ENCODE measurements at places on chromosomes 5 and 9.

- DNase-seq = no peak
Observed at GRCh38 chr5:123545506-123545905, 33.5 kb downstream of the CSNK1G3 start.

DNA sequence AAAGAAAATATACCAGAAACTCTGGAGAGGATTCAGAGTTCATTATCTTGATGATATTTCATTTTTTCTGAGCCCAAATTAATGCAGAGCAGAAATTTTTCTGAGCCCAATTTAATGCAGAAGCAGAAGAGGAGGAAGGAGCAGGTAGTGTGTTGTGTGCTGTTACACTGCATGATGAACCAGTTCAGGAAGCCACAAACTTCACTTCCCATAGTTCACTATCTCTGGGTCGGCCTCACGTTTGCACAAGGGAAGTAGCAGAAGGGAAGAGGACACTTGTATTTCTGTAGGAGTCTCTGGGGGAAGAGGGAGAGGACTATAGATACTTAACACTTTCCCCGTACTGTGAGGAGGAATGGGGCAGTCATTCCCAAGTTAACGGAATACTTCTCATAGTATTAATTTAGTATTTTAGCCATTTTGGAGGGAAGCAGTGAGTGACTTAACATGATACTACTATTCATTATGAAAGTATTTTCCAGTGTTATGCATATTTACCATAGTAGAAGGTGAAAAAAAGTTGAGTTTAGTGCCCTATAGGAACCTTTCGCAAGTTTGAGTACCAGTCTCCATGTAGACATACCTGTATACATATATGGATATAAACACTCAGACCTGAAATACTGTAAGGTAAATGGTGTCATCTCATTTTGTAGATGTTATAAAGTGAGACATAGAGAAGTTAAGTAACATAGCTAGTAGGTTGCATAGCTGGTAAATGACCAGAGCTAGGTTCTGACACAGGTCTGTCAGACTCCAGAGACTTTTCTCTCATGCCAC is 30.0 kb downstream of the XPA start:
- DNase-seq = no peak

GRCh38 chr9:116336133-116336862 is 182.7 kb downstream of the PAPPA start:
- no peak for DNase-seq

DNA sequence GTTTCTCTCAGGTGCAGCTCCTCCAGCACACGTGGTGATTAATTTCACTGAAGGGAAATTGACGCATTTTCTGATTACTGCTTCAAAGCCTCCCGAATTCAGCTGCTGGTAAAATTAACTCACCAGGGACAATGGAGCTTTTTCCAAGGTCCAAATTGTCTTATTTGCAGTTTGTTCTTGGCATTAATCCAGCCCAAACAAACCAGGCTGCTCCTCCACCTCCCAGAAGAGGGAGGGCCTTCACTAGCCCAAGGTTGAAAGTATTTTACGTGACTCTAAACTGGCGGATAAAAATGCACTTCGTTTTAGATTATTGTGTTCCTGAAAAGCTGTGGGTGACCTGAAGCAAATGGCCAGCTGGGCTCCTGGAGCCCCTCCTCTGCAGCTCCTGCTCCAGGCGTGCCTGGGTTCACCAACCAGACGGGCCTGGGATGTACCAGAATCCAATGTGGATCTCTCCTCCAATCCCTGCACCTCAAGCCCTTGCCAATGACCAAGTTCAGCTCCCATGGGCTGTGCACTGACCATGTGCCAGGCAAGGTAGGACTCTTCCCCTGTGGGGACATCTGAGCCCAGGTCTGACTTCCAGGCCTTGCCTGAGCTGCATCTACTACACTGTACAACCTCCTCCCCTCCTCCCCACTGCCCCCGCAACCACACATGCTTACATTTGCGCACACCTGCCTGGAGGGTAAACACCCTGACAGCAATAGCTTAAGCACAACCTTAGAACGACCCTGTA is 193.4 kb downstream of the CDK5RAP2 start:
- DNase-seq = no peak

DNA sequence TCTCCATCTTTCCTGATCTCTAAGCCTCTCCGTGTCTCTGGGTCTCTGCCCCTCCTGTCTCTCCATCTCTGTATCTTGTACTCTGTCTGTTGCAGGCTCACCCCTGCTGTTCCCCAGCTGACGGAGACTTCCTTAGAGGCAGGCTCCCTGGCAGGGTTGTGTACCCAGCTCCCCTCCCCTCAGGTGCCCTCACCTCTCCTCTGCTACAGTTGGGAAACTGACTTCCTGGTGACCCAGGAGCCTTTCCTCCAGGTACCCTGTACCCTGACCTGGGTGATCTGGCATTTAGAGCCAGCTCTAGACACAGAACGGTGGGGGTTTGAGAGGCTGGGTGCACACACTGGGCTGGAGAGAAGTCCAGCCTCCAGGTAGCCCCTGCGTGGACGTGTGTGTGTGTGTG is 37.7 kb downstream of the CXXC5 start:
- no peak for DNase-seq

DNA sequence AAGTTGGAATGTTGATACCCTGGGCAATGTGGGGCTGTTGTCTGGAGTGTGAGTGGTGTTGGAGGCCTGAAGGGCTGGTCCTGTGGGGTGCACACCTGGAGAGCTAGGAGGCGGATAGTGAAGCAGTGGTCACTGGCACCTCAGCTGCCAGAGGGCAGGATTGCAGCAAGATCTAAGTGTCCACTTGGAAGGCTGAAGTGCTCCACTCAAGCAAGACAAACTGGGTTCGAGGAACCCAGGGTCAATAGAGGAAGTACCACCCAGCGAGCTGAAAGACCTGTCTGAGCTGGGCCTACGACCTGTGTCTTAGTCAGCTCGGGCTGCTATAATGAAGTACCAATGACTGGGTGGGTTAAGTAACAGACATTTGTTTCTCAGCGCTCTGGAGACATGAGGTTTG is 39.7 kb upstream of the TJP2 start:
- DNase-seq = no peak

GRCh38 chr9:121192959-121193640 is 8.6 kb downstream of the RAB14 start:
- no peak for DNase-seq

- no peak for DNase-seq
Observed at GRCh38 chr9:25260046-25260445, 418.2 kb downstream of the TUSC1 start.

DNA sequence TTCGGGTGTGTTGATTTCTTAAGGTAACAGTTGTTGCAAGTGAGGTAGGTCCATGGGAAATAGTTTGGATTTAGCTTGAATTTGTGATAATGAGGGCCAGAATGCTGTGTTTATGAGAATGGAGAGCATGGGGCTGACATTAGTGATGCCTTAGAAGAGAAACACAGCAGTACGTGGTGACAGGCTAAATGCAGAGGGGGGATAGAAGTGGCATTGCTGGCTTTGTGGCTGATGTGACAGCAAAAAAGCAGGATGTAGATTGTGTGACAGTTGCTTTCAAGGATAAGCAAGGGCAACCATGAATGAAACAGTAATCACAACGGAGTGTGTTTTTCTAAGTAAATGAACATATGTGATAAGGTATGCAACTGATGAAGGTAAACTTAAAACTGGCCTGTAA is 103.4 kb upstream of the SGCD start:
- DNase-seq = no peak

DNA sequence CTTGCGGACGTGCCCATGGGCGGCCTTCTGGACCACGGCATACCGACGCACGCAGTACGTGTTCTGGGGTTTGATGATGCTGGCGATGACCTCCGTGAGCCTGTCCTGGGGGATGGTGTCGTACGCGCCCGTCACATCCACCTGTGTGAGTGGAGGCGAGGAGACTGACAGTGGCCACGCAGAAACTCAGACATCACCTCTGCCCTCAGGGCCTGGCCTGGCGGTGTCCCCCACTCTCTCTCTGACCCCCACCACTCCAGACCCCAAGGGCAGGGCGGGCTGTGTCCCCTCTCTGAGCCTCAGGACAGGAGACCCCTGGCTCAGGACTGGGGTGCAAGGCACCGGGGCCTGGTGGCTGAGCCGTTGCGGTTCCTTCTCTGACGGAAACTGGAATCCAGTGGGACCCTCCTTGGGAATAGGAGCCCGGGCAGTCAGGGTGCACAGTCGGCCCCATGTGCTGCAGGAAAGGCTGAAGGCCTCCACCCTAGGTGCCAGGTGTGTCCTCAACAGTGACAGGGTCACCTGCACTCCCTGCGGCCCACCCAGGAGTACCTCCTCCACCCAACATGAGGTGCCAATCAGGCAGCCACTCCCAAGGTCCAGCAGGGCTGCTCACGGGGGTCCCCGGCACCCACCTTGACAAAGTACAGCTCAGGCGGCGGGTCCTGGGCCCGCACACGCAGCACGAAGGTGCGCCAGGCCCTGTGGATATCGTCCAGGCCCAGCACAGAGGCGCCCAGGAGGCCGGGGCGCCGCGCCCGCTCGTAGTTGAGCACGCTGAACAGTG is 16.0 kb downstream of the TERT start:
- no peak for DNase-seq

DNA sequence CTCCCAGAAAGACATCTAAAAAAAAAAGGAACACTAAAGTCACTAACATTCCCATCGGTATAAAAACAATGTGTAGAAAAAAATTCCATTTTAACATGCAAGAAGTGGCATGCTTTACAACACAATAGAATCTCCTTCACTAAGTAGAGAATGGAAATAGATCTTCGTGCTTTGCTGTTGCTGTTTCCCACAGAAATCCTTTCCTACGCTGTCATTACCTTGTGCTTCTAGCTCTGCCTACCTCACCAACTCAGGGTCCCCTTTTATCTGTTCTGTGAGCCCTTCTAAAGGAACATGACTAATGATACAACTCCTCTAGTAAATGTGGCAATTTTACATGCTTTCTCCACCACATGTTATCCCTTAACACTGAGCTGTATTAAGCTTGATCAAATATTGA is 202.9 kb downstream of the MCTP1 start:
- no peak for DNase-seq

GRCh38 chr5:5678909-5679308 is 256.4 kb downstream of the ICE1 start:
- DNase-seq = no peak

GRCh38 chr5:125038477-125038876 is 292.0 kb upstream of the ZNF608 start:
- no peak for DNase-seq
